CD4-positive, alpha-beta T cell (primary cell): ENCODE measurements at places on chromosomes 11 and 22. TPM values are rescaled to one million over a fixed set of nuclear protein-coding genes. Genes with fewer than 3 reads are reported as not detected.

- no peaks in the 10 kb centered on the region for H3K36me3 ChIP-seq
- DNase-seq, result no peak
- H3K4me3 ChIP-seq, result no peak overlapping the region
- no peaks in the 10 kb centered on the region for H3K4me1 ChIP-seq
- no peaks in the 10 kb centered on the region for H3K27me3 ChIP-seq
- no peak overlapping the region for H3K27ac ChIP-seq
Observed at GRCh38 chr11:110490886-110491285, 61.1 kb downstream of the FDX1 start.

DNA sequence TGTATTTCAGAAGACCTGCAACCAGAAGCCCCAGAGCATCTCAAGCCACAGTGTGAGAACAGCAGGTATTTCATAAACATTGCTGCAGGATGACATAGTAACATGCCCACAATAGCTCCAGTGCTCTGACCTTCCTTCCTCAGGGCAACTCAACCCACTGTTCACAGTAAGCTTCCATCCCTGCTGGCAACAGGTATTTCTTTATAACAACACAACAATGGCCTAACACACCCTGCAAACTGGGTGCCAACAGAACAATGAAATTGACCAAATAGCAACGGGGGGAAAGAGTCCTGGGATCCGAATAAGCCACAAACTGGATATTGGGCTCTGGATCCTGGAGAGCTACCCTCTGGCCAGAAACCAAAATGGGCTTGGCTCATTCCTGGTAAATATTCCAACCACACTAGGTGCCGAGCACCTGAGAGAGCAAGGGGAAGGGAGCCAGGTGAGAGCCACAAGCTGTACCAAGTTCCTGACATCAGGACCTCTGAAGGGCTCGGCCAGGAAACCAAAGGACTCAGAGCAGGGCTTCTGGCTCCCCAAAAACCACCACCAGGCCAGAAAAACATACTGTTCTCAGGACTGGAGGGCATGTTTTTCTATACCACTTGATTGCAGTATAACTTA, 99.5 kb downstream of the MICAL3 start:
- H3K36me3 ChIP-seq, result no peaks in the 10 kb centered on the region
- no peak for DNase-seq
- H3K4me3 ChIP-seq, result no peak overlapping the region

- H3K27me3 ChIP-seq, result no peaks in the 10 kb centered on the region
- DNase-seq, result no peak
- peaks cover 21% of the 10 kb centered on the region for H3K36me3 ChIP-seq
- no peak overlapping the region for H3K27ac ChIP-seq
- H3K4me3 ChIP-seq, result no peak overlapping the region
Observed at GRCh38 chr11:17298302-17298701, 21.8 kb downstream of the NUCB2 start.

DNA sequence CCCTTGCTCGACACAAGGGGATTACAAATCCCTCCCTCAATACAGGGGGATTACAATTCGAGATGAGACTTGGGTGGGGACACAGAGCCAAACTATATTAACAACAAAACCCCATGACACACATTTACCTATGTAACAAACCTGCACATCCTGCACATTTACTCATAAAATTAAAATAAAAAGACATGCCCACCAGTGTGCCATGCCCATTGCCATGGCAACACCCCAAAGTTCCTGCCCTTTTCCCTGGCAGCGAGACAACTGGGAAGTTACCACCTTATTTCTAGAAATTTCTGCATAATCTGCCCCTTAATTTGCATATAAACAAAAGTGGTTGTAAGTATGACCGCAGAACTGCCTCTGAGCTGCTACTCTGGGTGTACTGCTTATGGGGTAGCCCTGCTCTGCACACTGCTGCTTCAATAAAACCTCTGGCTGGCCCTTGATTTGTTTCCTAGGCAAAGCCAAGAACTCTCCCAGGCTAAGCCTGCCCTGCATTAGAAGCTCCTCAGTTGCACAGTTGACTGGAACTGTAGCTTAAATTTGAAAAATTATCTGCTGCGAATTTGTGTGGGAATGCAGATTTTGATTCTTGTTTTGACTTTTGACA, 8.6 kb upstream of the INCENP start:
- no peaks in the 10 kb centered on the region for H3K27me3 ChIP-seq
- H3K36me3 ChIP-seq, result no peaks in the 10 kb centered on the region
- peaks cover 11% of the 10 kb centered on the region for H3K4me1 ChIP-seq
- H3K4me3 ChIP-seq, result no peak overlapping the region

GRCh38 chr11:26201411-26201810, 130.5 kb upstream of the ANO3 start:
- no peak for DNase-seq
- no peak overlapping the region for H3K4me3 ChIP-seq
- H3K27ac ChIP-seq, result no peak overlapping the region
- H3K27me3 ChIP-seq, result no peaks in the 10 kb centered on the region

DNA sequence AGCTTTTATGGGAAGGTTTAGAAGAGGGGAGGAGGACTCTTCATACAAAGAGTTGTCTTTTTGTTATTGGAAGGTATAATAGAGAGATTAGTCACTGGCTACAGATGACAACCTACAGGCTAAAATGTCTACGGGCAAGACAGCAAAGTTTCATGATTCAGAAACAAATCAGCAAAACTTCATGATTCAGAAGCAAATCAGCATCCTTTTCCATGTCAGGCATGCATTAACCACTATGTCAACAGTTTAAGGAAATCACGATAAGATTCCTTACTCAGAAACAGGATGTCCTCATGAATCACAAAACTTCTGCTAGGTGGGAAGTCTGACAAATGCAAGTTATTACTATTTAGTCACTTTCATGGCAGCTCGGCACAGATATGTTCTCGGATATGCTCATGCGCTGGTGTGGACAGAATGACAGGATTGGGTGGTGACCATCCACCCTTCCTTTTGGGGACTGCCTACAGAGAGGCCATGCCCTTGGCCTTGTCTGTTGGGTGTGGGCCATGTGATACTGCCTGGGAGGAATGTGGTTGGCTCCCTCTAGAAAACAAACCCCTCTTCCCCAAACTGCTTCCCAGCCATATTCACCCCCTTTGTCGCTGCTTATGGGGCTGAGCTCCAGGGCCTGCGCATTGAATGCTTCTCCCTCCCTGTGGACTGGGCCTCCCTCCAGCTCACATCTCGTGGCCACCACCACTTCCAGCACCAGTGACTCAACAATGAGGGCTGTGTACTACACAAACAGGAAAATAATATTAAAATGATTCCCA, 10.1 kb downstream of the C11orf91 start:
- no peak overlapping the region for H3K27ac ChIP-seq
- H3K36me3 ChIP-seq, result no peaks in the 10 kb centered on the region
- DNase-seq, result no peak
- peaks cover 3% of the 10 kb centered on the region for H3K27me3 ChIP-seq
- no peak overlapping the region for H3K4me3 ChIP-seq

- H3K27ac ChIP-seq, result no peak overlapping the region
- H3K36me3 ChIP-seq, result no peaks in the 10 kb centered on the region
- no peak for DNase-seq
- no peaks in the 10 kb centered on the region for H3K27me3 ChIP-seq
- peaks cover 11% of the 10 kb centered on the region for H3K4me1 ChIP-seq
- no peak overlapping the region for H3K4me3 ChIP-seq
Observed at GRCh38 chr11:1923201-1923956, 3.9 kb downstream of the TNNT3 start.

- H3K36me3 ChIP-seq, result no peaks in the 10 kb centered on the region
- H3K27me3 ChIP-seq, result no peaks in the 10 kb centered on the region
- H3K4me3 ChIP-seq, result peak overlapping the region; percentile 66
- peak overlapping the region; percentile 28 for H3K27ac ChIP-seq
- DNase-seq, result no peak
Observed at GRCh38 chr11:111937461-111937769, 272 bp downstream of the DIXDC1 start.

DNA sequence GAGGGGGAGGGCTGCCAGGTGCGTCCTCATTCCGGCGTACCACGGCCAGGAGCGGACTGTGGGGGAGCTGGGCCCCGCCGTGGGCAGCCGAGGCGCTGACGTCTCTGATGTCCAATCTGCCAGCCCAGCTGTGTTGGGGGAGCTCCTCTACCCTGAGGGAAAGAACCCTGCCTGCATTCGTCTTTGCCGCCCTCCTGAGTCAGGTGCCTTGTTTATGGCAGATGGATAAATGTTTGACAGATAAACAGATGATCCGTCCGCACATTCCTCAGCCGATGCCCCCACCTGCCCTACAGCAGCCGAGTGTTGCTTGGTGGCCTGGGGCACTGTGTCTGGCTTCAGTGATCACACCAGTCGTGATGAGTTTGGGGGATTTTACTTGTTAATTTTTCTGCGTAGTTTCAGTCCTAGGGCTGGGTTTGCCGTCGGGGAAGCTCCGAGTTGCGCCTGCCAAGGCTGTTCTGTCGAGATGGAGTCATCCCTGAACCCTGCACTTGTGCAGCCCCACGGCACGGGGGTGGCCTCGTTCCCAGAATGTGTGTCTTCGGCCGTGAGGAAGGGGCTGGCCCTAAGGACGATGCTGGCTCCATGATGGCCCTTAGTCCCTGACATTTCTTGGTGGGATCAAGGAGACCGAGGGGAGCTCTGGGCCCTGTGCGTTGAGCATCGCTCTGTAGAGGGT, 1083.9 kb downstream of the BRD1 start:
- H3K27ac ChIP-seq, result no peak overlapping the region
- no peaks in the 10 kb centered on the region for H3K4me1 ChIP-seq
- H3K27me3 ChIP-seq, result no peaks in the 10 kb centered on the region
- DNase-seq, result no peak

FREY1 gene
- 6.0 TPM for total RNA-seq

VSIG2 gene
- total RNA-seq, result not detected
